LoVo (cell line): ENCODE measurements at places on chromosomes 6 and 20.
A peak's percentile ranks its signal among the peaks of the same experiment; 100 is the strongest.

DNA sequence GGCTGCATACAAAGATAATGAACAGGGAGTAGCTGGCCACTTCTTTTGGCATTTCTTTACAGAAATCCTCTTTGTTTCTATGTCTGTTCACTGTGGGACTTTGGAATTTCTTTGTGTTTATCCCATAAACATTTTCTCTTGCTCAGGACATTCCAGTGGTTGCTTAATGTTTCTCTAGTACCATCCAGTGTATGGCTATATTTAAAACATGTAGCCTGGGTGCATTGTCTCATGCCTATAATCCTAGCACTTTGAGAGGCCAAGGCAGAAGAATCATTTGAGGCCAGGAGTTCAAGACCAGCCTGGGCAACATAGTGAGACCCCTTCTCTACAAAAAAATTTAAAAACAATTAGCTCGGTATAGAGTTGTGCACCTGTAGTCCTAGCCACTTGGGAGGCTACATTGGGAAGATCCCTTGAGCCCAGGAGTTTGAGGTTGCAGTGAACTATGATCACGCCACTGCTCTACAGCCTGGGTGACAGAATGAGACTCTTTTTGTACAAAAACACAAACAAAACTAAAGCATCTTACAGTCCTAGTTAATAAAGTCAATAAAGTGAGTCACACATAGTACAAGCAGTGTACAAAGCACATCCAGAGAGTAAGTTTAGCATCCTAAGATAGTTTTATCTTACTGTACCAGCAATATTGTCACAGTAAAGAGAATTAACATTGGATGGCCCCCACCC, 63.3 kb downstream of the ZFAND3 start:
- DNase-seq = no peak

GRCh38 chr6:1984346-1984994, 260.9 kb downstream of the GMDS start:
- no peak for DNase-seq

- no peak for DNase-seq
These were observed 4.6 kb upstream of the SIM1 start for GRCh38 chr6:100469101-100469859.

- DNase-seq = no peak
These were observed 5.9 kb downstream of the HCRTR2 start for GRCh38 chr6:55180258-55180657.

DNA sequence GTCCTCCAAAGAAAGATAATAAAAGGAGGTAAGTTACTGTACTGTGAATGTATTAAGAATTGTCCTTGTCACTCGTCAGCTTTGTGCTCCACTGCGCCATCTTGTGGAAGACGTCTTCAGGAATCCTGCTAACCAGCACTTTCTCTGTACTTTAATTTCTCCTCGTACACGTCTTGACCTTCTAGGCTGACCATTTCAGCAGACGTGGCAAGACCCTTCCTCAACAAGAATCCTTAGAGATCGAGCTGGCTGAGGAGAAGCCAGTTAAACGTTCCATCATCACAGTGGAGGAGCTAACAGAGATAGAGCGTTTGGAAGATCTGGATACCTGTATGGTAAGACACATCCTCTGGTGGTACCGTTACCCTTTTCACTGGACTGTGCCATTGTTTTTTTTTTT, 95.5 kb upstream of the SCGN start:
- peak; percentile 74 for DNase-seq

GRCh38 chr6:98970469-98970868, 22.7 kb upstream of the FBXL4 start:
- no peak for DNase-seq

DNA sequence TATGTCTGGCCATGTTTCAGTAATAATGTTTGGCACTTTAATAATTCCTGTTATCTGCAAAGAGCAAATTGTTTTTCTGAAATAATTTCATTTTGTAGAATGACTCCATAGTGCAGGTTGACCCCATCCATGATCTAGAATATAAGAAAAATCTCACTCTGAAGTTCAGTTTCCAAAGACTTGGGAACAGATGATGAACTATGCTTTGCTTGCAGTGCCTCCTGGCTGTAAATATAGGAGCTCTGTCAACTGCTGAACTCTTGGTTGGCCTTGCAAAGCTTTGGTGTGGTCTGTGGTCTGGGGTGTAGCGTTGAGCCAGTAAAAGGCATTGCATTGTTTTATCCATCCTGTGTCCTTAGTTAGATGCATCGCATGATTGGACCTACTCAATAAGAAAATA, 104.0 kb downstream of the PLCB4 start:
- DNase-seq = no peak
